ENCODE measurements at places on chromosomes 11 and 22.

GRCh38 chr11:46978005-46978491 is 41.5 kb downstream of the CSTPP1 start:
- no peak for DNase-seq

DNA sequence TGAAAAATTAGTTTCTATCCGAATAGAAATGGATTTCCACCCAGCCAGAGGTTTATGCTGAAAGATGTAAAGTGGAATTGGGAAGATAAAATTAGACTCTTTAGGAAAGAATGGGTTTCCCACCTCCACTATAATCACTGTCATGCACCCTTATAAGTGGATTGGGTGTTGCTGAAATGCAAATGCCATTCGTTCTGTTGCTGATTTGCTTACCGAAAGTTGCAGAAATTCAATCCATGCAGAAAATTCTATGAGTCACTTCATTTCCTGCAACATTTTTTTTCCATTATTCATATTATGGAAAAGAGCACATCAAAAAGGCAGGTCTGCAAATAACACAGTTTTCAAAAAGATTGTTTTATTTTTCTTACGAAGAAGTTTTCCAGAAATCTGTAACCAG is 65.6 kb downstream of the LDLRAD3 start:
- no peak for DNase-seq

DNA sequence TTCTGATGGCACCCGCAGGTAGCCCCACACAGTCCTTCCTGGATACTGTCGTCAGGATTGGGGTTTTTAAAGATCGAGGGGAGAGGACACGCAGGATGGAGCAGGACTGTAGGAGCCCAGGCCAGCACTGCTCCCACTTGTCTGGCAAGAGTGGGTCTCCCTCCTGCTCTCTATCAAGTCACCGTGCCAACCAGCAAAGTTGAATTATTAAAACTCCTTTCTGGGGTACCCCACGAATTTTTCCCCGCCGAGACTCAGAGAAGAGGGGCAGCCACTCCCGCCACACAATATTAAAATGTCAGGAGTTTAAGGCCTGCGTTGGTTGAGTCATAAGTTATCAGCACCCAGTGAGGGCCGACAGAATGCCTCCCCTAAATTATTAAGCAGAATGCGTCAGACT is 10.1 kb downstream of the LMO1 start:
- no peak for DNase-seq

- no peak for DNase-seq
These were observed 2.9 kb upstream of the FBLN1 start for GRCh38 chr22:45499746-45500145.

- DNase-seq, result no peak
These were observed 77.0 kb downstream of the DDIAS start for GRCh38 chr11:82978422-82979099.

DNA sequence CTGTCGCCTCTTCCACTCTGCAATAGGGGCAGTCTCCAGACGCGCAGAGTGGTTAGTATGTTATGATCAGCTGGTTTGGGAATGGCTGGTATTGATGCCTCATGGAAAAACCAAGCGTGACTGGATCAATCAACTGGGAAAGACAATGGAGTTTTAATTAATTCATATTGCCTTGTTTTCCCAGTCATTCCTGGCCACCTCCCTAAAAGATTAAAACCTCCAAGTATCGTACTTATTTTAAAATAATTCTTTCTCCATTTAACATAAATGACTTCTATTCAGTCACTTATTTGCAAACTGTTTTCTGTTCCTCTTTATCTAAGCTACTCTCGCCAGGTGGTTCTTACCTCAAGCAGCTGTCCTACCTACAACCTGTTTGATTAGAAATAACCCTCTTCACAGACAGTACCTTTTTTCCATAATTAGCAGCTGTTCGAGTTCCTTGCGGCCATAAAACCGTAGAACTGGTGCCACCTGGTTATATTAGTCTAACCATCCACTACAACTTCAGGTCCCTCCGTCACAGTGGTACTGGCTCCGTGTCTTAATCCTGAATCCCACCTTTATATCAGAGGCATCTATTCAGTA is 898 bp downstream of the ZNF215 start:
- no peak for DNase-seq

GRCh38 chr11:125330462-125331325 is 165.4 kb downstream of the FEZ1 start:
- no peak for DNase-seq

- DNase-seq, result no peak
These were observed 8.4 kb downstream of the EMSY start for GRCh38 chr11:76453248-76453647.

GRCh38 chr22:50572965-50573364 is 5.3 kb downstream of the CPT1B start:
- no peak for DNase-seq

- DNase-seq, result no peak
These were observed 102.6 kb downstream of the CSNK2A3 start for GRCh38 chr11:11250470-11250869.

DNA sequence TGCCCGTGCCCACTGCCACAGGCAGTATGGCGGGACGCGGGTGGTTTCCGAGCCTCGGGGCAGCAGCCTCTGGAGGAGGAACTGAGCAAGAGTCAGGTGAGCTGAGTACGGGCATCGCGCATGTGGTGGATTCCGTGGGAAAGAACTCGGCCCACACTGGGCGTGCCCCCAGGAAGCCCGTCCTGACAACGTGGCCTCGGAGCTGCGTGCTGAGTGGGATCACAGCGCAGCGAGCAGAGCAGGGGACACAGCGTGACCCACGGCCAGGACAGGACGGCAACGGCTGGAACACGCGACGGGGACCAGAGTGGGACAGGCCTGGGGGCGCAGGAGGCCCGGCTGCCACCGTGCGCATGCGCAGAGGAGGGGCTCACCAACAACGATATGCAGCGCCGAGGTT is 36.8 kb downstream of the CERK start:
- DNase-seq, result no peak

- DNase-seq, result no peak
These were observed 8.3 kb downstream of the FDX1 start for GRCh38 chr11:110438017-110438416.

DNA sequence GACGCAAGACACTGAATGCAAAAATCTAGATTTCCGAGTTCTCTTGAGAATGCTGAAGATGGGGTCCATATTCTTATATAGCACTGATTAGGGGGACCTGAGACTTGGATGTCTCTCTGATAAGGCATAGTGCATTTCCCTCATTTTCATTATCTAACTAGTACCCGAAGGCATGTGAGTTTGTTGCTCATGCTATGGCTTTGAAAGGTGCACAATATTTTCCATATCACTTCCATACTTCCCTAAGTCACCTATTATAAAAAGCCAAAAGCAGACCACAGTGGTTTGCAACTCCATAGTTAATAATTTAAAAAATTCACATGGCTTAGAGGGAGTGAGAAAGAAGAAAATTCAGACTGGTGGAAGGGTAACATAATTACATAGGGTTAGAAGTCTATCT is 1.7 kb downstream of the BTBD10 start:
- DNase-seq, result no peak

- DNase-seq, result no peak
These were observed 15.6 kb downstream of the CABIN1 start for GRCh38 chr22:24026733-24027132.

GRCh38 chr22:28094771-28095170 is 175.7 kb upstream of the PITPNB start:
- DNase-seq, result no peak

GRCh38 chr11:124612045-124612444 is 817 bp downstream of the PANX3 start:
- DNase-seq, result no peak

DNA sequence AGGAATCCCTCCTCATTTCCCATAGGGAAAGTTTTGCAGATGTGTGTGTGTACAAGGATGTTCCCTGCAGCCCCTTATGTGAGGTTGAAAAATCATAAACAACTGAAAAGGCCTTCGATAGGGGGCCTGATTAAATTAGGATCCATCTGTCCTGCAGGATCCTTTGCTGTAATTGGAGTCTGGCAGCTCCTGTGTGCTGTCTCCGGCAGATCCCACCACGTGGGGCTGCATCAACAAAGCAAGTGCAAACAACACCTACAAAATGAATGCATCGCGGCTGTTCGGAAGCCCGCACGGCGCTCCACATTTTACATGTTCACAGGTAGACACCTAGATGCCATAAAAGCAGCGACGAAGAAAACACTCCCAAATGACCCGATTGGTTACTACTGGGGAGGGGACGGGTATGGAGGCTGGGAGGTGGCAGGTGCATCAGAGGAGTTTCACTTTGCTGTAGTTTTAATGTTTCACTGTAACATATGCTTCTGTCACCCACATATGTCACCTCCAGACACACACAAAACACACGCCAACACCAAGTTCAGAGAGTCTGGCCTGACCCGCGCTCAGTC is 52.2 kb downstream of the NFAM1 start:
- DNase-seq, result no peak

GRCh38 chr11:75626889-75627529 is 41.8 kb downstream of the MAP6 start:
- no peak for DNase-seq

DNA sequence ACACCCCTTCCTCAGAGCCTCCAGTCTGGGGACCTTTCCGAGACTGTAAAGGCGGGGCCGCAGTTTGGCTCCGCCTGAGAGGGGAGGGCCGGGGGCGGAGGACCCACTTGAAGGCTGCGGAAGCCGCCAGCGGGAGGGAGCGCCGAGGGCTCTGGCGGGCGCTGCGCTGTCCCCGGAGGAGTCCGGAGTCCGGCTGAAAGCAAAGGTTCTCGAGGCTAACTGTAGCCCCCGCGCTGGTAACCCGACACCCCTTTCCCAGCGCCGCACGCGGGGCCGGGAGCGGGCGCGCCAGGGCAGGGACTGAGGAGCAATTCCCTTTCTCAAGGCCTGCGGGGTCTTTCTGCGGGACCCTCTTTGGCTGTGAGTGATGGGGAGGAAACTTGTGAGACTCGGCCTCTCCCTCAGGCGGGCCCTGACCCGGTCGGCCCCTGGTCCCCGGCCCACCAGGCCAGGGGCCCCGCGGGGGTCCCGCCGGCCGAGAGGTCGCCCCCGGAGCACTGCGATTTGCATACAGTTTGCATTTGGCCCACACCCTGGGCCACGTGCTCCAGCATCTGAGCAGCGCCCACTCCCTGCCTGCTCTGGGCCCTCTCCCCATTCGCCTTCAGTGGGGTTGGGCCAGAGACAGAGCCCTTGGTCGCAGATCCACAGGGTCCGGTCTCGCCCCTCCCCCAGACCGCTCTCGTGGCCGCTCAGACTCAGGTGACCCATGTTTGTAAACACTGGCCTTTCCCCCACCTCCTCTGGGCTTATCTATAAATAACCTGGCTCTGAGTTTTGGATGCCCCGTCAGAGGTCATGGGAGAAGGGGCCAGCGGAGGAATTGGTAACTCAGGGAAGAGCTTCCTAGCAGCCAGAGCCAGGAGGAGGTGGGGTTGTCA is 519 bp upstream of the ART5 start:
- peak; percentile 77 for DNase-seq

GRCh38 chr11:73950869-73951710 is at the start of gene DNAJB13:
TSS of gene DNAJB13 (plus strand) at chr11:73951026. CDS start at chr11:73951070, 44 bp downstream.
- peak; percentile 60 for DNase-seq

- no peak for DNase-seq
These were observed 44.2 kb upstream of the MICAL2 start for GRCh38 chr11:12066056-12066798.

DNA sequence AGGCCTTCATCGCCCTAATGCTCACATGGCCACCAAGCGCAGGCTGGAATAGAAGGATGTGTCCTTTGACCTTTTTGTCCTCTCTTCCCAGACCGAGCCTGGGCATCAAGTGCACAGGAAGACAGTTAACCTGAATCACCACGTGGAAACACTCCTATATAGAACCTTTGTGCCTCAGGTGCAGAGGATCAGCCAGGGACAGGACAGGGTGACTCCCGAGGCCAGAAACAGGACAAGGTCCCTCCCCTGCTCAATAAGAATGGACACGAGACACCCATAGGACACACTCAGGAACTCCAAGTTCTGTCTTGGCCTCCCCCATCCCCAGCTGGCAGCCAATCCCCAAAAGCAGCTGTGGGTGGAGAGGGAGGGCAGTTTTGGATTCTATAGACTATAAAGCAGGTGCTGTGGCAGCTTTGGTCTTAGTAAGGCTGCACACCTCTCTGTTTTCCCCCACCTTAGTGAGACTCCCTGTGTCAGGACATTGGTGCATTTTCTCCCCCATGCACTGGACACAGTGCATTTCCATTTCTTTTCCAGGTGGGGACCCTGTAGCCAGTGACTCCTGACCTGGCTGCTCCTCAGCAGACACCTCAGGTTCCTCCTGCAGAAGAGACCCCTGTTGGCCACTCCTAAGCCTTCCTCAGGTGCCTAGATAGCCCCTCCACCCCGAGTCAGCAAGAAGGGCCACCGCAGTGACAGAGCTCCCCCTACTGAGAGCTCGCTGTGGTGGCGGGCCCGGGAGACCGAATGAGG is 43.6 kb upstream of the POU2AF1 start:
- peak; percentile 68 for DNase-seq

DNA sequence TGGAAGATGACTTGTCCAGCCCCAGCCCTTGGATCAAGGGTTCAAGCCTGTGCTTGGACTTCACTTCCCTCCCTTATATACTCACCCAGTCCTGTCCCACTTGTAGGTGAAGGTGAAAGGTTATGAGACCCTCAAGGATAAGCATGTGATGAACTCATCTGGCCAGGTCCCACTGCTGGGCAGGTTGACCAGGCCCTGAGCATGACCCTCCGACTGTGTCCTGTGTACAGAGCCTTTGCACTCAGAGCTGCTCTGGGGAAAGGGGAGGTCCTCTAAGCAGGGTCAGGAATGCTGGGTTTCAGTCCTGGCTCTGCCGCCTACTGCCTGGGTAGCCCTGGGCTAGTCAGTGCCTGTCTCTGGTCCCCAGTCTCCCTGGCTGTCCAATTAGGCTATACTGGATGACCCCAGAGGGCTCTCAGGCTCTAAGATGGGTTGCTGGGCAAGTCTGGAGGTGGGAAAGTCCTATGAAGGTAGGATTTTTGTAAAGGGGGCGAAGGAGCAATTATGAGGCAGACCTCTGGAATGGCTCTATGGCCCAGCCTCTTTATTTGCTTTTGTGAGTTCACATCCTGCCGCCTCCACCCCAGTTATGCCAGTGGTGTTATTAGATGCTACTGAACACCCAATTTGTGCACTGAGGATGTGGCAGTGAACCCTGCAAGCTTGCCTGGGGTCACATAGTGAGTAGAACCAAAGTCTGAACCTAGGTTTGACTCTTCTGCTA is 14.1 kb downstream of the DGAT2 start:
- no peak for DNase-seq
